Posterior cingulate gyrus (tissue), 11 donors: ENCODE measurements at places on chromosomes 11 and 22.

- DNase-seq, result no peak
Observed at GRCh38 chr11:702462-703461, 3.3 kb upstream of the EPS8L2 start.

DNA sequence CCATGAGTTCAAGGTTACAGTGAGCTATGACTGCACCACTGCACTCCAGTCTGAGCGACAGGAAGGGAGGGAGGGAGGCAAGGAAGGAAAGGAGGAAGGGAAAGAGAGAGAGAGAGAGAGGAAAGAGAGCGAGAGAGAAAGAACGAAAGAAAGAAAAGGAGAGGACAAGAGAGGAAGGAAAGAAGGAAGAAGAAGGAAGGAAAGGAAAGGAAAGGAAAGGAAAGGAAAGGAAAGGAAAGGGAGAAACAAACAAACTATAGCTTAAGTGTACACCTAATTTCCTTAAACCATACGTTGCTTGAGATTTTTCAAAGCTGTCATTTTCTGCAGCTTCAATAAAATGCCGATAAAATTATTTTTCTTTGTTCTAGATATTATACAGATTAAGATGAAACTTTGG lies 80.2 kb upstream of the APOA1 start:
- no peak for DNase-seq

DNA sequence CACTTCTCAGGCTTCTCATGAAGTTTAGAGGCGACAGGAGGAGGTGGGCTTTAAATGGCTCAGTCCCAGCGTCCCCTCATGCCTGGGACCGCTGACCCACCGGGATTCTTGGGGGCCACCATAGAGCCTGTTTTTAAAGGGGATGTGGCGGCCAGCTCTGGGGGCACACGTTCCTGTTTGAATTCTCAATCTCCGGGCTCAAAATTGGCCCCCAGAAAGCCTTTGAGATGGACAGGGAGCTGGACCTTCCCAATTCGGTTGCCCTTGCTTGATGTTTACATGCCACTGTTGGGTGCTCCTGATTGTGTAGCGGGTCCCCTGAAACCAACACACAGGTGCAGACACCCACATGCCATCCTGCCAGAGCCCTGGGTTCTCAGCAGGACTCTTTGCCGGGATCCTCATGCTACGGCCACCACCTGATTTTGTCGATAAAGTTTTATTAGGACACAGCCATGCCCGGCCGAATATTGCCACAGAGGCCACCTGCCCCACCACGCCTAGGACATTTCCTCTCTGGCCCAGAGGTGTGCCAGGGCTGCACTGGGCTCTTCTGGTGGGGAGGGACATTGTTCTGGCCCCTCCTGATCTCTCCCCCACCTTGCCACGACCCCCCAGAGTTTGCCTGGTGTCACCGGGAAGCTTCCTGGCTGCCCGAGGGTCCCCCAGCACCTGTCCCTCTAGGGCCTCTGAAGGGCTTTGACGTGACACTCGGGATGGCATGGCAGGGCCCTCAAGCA lies 71.6 kb downstream of the KCNQ1 start:
- no peak for DNase-seq

- no peak for DNase-seq
Observed at GRCh38 chr11:21567645-21568290, 625.1 kb upstream of the ANO5 start.

DNA sequence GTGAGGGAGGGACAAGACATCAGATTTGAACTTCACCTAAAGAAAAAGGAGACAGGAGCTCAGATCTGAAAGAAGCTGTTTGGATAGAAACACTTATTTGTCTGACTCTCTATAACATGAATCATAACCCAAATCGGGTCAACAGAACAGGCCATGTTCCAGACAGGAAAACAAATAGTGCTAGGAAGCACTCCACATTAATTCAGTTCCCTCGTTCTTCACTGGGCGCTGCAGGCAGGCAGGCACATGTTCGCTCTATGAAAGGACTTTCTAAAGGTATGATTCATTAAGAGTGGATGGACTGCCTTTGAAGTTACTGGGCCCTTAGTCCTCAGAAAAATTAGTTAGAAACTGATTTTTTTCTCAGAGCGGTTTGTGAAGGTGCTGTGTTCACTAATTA lies 137.5 kb upstream of the TRPC6 start:
- DNase-seq, result no peak

DNA sequence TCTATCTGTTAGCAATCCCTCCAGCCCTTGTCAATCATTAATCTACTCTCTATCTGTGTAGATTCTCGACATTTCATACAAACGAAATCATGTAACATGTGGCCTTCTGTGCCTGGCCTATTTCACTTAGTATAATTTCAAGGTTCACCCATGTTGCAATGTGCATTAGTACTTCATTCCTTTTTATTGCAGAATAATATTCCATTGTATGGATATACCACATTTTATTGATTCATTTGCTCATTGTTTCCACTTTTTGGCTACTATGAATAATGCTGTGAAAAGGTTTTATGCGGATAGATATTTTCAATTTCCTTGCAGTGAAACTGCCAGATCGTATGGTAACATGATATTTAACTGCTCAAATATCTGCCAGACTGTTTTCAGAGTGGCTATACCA lies 100.1 kb downstream of the MIAT start:
- no peak for DNase-seq

- no peak for DNase-seq
Observed at GRCh38 chr11:77442394-77443053, 31.4 kb downstream of the PAK1 start.

DNA sequence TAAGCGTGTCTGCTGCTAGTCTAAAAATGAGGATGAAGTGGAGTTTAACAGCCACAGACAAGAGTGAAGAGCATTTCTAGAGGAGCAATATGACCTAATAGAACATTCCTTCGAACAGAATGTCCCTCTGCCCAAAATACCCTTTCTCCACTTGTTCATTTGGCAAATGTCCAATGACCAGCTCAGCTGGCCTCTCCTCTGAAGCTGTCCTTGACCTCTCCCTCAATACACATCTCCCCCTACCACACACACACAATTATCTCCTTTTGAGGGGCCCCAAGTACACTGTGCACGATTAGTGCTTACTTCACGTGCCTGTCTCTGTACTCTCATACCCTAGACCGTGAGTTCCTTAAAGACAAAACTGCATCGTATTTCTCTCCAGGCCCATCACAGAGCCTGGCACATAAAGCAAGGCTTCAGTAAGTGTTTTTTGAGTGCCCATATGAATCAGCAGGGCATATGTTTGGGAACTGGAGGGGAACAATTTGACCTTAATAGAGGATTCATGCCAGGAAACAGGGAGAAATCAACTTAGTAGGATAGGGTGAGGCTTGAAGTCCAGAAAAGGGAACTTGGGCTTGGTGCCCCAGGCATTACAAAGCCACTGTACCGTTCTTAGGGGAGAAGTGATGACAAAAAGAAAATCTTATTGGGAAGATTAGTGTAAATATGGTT lies 18.1 kb upstream of the NCAM1 start:
- DNase-seq, result no peak

GRCh38 chr11:77821349-77821851 lies 456 bp downstream of the AAMDC start:
- no peak for DNase-seq

DNA sequence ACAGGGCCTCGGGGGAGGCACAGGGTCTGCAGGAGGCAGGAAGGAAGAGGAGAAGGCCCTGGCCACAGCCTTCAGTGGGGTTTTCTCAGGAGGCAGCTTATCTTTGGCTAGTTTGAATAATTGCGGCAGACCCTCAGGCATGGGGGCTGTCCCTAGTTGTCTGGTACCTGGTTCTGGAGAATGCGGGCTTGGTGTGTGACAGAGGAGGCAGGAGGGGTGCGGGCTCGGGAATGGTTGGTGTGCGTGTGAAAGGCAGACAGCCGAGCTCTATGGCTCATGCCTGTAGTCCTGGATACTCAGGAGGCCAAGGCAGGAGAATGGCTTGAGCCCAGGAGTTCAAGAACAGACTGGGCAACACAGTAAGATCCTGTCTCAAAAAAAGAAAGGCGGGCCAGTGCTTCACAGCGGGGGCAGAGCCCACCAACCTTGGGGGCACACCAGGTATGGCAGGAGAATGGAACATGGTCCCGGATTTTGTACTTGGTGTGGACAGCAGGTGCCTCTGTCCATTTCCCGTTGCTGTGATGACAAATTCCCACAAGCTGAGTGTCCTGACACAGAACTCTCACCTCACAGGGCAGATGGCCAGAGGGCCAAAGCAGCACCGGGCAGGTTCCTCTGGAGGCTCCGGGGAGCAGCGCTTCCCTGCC lies 640.6 kb downstream of the TBC1D22A start:
- DNase-seq, result peak; percentile 70

DNA sequence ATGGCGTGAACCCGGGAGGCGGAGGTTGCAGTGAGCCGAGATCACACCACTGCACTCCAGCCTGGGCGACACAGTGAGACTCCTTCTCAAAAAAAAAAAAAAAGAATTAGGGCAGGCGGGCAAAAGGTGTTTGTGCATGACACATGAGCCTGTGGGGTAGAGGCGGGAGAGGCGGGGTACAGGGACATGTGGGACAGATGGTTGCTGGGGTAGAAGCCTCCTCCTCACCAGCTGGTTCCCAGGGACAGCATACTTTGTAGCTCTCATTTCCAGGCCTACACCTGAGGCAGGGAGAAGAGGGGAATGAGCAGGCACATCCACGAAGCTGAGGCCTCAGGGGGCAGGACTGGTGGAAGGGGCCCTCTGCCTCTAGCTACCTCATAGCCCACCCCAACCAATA lies 23.7 kb downstream of the YWHAH start:
- DNase-seq, result peak; percentile 86

DNA sequence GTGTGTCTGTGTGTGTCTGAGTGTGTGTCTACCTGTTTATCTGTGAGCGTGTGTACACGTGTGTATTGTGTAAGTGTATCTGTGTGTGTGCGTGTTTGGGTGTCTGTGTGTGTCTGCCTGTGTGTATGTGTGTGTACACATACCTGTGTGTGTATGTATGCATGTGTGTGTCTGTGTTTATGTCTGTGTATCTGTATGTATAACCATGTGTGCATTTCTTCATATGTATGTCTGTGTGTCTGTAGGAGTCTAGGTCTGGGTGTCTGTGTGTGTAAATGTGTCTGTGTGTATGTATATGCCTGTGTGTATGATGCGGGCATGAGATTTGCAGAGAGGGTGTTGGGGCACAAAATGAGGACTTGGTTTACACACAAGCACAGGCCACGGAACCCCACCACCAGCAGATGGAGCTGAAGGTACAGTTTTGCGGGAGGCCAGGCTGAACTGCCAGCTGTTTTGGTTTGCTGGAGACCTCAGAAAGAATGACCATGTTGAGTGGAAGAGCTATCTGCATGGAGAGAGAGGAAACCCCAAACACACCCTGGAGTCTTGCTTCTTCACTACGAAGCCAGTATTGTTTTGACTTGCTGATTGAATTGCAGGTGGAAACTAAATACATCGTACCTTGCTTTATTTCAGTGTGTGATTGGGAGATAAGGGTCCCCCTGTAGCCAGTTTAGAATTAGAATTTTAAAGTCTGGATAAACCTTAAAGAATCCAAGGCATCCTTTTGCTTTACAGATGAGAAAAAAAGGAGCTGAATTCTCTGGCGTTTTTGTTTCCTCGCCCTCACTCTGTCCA lies 497.2 kb downstream of the NTM start:
- peak; percentile 79 for DNase-seq

DNA sequence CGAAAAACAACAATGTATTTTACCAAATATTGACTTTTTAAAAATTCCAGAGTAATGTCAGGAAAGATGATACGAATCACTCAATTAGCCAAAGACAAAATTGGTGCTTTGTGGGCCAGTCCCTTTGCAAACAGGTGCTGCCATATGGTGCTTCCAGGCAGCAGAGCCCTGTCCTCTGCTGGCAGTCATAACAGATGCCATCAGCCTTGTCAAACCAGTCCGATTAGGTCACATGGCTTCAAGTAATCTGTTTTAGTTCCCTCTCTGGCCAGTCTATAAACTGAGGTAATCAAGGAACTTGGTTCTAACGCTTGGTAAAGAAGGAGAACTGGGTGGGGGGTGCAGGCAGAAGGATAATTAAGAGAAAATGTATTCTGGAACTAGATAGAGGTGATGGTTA lies 49.1 kb upstream of the CAPRIN1 start:
- no peak for DNase-seq

- no peak for DNase-seq
Observed at GRCh38 chr11:43950311-43950855, 7.9 kb downstream of the C11orf96 start.

DNA sequence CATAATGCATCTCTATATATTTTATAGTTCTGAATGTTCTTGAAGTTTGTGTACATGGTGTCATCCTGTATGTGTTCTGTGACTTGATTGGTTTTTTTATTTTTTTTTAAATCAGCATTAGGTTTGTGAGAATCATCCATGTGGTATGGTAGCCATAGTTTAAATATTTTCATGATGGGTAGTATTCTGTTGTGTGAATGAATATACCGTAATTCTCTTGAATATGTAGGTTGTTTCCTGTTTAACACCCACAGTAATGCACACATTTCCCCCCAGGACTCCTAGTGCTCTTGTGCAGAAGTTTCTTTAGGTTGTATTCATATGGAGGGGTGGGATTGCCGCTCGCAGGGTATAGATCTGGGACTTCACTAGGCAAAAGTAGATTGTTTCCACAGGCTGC lies 2.0 kb downstream of the PACS1 start:
- DNase-seq, result no peak

GRCh38 chr11:66287889-66288670 lies 863 bp downstream of the YIF1A start:
- no peak for DNase-seq

DNA sequence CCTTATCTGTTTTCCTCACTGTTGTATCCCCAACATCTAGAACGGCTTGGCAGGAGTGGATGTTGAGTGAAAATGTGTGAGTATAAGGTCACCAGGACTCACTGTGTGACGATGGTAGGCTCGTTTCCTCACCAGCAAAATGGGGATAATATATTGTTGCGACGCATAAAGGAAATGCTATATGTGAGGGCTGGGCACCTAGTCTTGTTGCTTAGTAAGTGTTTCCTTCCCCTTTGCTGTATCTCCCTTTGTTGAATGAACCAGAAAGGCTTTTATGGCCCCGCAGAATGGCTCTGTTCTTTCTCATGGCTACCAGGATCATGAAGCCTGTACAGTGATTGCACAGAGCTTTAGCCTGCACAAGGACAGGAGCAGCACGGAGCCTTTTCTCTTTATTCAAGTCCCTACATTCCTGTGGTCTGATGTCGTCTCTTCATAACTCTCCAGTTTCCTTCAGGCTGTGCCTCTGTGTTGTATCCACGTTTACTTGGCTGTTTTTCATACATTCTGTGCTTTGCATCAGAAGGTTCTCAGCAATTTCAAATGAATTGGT lies 5.4 kb downstream of the TNRC6B start:
- DNase-seq, result no peak

DNA sequence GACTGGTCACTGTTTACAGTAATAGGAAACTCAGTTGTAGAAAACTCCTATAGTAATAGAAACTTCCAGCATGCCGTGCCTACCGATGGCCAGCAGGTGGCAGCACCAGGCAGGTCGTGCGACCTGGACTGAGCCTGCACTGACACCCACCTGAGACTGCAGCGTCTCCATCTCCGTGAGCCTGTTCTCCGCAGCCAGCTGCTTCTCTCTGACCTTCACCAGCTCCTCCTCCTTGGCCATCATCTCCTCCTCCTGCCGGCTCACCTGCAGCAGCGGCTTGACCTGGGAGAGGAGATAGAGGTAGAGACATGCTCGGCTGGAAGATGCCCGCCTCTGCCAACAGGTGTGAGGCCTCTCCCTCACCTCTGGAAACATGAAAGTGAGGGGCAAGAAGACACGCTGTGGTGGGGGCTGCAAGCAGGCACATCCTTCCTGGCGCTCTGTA lies 48.5 kb downstream of the APOL1 start:
- peak; percentile 54 for DNase-seq
